Stimulated activated CD8-positive, alpha-beta memory T cell treated with anti-CD3 and anti-CD28 coated beads, Interleukin-7, amount 100 ng/mL, for 24 hours (primary cell): ENCODE measurements at places on chromosomes 5 and 9.

GRCh38 chr5:157164521-157164920, 1.5 kb downstream of the GARIN3 start:
- DNase-seq, result no peak

GRCh38 chr5:39342460-39342859, 21.8 kb downstream of the C9 start:
- DNase-seq, result no peak

GRCh38 chr9:33221568-33221884, 18.4 kb upstream of the SPINK4 start:
- no peak for DNase-seq

DNA sequence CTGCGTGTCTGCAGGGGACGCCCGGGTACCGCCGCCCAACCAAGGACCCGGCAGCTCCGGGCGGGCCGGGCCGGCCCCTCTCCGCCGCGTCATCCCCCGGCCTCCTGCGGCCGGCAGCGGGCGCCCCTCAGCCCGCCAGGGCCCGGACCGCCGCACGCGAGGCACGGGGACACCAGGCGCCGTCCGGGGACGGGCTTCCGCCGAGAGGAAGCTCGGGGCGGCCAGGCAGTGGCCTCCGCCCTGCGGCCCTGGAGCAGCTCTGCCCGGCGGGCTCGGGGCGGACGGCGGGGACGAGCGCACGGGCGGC, 373 bp downstream of the FBXW5 start:
- DNase-seq, result no peak

DNA sequence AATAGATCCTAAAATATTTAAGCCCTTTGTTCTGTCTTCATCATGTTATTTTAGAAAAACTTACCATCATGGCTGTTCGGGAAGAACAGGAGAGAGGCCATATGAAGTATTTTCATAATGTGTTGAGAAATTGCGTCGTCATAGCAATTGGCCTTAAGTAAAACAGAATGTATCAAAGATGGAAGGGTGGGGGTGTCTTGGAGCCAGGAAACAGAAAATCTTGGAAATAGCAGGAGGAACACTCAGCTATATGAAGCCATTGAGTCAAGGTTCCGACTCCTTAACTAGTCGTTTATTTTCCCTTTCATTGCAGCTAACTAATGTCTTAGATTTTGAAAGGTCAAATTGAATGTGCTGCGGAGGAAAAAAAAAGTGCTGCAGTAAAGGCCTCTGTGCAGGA, 1.3 kb downstream of the SPTAN1 start:
- DNase-seq, result no peak

DNA sequence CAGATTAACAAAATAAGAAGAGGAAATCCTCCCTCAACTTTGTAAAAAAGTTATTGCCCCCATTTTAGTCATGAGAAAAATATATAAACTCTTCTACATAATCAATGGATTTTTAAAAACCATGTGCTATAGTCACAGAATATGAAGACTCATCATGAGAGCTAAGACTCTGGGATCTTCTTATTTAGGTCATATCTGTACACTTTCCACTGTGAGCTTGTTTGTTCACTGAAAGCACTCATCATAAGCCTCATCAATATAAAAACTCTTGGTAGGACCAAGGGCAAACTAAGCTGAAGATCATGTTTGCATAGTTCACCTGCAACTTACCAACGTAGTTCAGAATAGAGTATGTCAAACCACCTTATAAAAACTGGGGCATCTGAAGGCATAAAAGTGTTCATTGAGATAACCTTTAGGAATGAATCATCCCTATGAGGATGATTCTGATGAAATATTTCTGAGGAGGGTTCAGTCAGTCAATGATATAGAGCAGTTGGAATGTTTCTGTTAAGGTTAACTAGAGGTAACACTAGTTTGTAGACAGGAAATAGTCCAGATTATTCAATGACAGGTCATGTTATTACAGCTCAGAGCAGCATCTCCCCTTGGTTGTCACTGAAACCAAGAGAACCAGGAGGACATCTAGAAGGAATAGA, 289.9 kb upstream of the SMC2 start:
- no peak for DNase-seq

DNA sequence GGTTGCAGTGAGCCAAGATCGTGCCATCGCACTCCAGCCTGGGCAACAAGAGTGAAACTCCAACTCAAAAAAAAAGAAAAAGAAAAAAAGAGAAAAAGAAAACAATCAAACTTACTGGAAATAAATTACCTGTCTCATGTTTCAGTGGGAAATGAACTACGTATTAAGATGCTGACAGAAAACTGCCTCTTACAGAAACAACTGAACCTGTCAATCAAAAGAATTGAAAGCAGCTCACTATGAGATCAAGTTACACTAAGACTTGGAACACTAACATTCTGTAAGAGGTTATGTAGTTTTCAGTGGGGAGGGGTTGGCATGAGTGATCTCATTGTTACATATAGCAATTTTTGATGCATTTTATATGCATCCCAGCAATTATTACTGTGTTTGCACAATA, 64.4 kb upstream of the SPATA31E1 start:
- DNase-seq, result no peak

GRCh38 chr5:17847286-17847685, 213.0 kb downstream of the TAF11L14 start:
- no peak for DNase-seq

- no peak for DNase-seq
Observed at GRCh38 chr5:124001036-124001615, 489.1 kb downstream of the CSNK1G3 start.

- no peak for DNase-seq
Observed at GRCh38 chr5:2721385-2722138, 29.9 kb downstream of the IRX2 start.

DNA sequence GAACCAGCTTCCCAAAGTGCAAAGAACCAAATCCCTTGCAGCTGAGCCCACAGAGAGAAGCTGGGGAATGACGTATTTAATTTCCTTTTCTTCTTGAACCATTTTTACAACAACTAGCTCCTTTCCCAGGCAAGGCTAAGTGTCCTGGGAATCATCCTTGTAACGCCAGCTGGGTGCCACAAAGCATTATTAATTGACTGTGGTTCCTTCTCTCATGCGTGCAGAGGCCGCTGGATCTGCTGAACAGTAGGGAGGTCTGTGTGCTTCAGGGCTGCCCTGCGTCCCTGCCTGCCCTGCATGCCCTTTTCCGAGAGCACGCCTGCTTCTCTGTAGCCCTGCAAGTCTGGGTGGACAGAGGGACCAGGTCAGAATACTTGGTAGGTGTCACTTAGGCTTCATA, 124.1 kb upstream of the OTULINL start:
- no peak for DNase-seq

- DNase-seq, result no peak
Observed at GRCh38 chr9:114551750-114552685, 35.6 kb upstream of the ATP6V1G1 start.

DNA sequence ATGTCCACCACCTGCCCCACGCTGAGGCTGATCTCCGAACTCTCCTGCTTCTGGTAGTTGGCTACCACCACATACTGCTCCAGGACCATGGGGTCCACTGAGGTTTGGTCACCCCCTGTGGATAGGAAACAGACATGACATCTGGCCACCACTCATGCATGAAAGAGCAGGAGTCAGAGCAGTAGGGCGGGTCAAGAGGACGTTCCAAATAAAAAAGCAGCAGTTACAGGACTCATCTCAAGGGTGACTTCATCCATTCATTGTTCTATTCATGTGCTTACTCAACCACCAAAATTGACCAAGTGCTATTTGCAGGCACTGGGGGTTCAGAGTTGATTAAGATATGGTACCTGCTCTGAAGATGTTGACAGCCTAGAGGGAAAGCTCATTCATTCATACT, 79.2 kb upstream of the UBTD2 start:
- no peak for DNase-seq

DNA sequence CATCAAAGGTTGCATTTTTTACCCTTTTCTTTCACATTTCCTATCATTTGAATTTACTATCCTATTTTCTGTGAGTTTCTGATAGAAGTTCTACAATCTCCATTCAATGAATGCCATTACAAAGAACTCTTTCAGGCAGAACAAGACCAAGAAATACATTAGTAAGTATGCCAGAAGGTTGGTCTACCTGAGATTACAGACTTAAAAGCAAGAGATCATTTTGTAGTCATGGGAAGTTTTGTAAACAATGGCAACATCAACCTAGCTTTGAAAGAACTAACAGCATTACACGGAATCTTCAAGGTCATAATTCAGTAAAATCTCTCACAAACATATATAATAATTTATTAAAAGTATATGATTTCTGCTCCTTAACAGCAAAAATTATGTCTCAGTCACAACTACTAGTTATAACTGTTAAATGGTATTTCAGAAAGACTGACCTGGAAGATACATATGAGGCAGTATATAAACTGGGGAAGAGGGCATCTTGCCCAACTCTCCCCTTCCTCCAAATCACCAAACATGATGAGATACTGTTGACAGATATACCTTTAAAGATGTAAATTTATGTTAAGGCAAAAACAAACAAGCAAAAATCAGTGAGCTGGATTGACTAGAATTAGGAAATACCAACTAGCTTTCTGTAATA, 23.3 kb downstream of the TMEM161B start:
- no peak for DNase-seq

DNA sequence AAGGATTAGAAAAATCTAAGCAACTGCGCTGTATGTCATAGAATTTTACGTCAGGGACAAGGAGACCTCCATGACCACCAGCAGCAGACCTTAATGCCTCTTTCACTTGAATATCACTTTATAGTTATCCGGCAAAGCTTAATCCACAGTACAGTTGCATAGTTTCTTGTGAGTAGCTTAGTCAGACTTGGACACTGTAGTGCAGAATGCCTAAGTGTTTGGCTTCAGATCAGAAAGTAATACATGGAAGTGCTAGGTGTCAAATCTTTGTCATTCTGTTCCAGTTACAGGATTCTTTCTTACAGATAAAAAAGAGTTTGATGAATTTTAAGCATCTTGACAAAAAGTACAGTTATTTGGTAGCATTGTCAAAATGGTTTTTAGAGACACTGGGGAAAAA, 239.9 kb upstream of the PAPPA start:
- DNase-seq, result no peak

DNA sequence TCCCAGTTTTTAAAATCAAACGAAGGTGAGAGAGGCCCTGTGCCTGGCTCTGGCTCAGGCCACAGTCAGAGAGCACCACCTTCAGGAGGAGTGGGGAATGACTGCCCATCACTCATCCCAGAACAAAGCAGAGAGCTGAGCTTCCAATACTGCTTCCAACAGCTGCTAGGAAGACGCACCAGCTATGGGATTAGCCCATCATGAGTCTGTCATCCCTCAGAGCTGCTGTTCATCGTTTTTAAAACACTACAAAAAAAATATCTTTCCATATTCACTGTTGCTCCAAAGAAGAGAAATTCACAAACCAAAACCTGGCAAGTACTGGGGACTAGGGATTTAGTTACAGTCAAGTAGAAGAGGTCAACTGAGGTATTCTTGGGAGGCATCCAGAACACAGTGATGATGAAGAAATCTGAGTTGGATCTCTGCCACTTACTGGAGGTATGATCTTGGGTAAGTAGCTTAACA, 102.4 kb downstream of the CDK5RAP2 start:
- no peak for DNase-seq
